ENCODE measurements at places on chromosomes 7 and 10. TPM values are rescaled to one million over a fixed set of nuclear protein-coding genes. Genes with fewer than 3 reads are reported as not detected.

Gene HOXA5
- total RNA-seq: not detected

Gene DLX5
- not detected for total RNA-seq

Gene GATA3
- total RNA-seq: 5.7 TPM

Gene KBTBD2
- total RNA-seq: 49.5 TPM

Gene OR6V1
- total RNA-seq: not detected

Gene GRB10
- 6.6 TPM for total RNA-seq

Gene VSTM2A
- total RNA-seq: not detected

Gene PODXL
- 0.18 TPM for total RNA-seq

Gene BAMBI
- total RNA-seq: 0.25 TPM

Gene AQP1
- total RNA-seq: not detected

Gene ANXA8L1
- not detected for total RNA-seq

Gene TPST1
- 1.6 TPM for total RNA-seq

Gene FAM237B
- total RNA-seq: not detected

Gene SPDYE5
- not detected for total RNA-seq

Gene TMEM196
- total RNA-seq: not detected

Gene ELMO1
- total RNA-seq: 137 TPM

Gene CTNNA3
- total RNA-seq: 0.30 TPM

Gene GARS1
- total RNA-seq: 167 TPM

Gene PCDH15
- not detected for total RNA-seq

Measured in activated naive CD4-positive, alpha-beta T cell treated with anti-CD3 and anti-CD28 coated beads, Interleukin-2, amount 50 U/mL, for 72 hours (primary cell).